ENCODE measurements at places on chromosomes 6 and 20.

DNA sequence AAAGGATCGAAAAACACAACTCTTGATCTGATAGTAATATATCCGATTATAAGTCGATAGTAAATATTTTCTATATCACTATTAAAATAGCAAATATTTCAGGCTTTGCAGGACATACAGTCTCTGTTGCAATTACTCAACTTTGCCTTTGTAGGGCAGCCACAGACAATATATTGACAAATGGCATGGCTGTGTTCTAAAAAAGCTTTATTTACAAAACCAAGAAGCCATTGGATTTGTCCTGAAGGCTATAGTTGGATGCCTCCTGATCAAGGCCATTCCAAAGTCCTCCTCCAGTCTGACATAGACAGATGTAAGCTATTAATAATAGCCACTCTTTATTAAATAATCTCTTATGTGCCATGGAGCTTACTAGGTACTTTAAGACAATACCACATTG lies 5.9 kb downstream of the OCSTAMP start:
- DNase-seq, result no peak

DNA sequence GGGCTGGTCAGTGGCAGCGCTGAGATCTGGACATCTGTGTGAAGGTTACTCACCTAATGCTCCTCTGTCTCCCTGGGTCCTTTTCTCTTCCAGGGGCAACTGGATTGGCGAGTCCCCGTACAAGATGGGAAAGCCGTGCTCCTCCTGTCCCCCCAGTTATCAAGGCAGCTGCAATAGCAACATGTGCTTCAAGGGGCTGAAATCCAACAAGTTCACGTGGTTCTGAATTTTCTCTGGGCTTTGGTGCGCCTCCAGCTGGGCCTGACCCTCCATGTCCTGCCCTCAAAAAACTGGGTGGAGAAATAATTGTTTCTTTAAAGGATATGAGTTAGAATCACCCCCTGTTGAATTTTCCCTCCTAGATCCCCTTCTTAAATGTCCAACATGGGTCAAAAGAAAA lies 4.9 kb upstream of the HNF4A start:
- DNase-seq, result no peak

- DNase-seq, result no peak
Observed at GRCh38 chr6:165821754-165822153, 158.7 kb upstream of the PDE10A start.

DNA sequence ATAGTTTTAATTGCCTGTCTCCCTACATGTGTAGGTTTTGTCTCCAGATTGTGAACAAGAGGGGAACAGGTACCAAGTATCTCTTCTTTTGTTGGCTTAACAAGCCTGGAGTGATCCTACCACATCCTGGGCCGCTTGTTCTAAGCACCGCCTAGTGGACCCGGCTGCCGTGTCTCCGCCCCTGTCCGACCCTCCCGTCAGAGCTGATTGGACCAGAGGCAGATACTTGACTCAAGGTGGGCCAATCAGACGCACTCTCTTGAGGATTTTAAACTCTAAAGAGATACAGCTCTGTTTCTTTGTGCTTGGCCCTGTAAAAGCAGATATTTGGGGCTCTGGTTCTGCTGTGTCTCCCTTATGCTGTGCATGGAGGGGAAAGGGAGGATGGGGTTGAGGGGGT lies 68.2 kb downstream of the PRDM1 start:
- peak; percentile 34 for DNase-seq

DNA sequence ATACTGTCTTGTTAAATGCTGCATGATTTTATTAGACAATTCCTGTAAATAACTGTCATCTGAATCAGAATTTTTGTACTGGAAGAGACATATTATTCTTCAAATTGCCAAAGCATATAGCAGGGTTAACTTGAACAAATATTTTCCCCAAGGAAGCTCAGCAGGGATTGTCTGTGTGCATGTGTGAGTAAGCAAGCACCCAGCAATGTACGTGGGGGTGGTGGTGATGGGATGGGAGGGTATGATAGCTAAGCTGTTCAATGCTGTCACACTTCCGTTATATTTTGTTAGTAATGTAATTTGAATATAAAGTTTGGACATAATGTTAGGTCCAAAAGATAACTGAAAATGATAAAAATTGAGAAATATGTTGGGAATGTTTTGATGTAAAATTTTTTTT lies 118.1 kb downstream of the MYB start:
- DNase-seq, result no peak

- no peak for DNase-seq
Observed at GRCh38 chr20:44424039-44424495, 51.6 kb upstream of the TTPAL start.

GRCh38 chr6:118869894-118870589 lies 23.9 kb upstream of the ASF1A start:
- DNase-seq, result no peak

DNA sequence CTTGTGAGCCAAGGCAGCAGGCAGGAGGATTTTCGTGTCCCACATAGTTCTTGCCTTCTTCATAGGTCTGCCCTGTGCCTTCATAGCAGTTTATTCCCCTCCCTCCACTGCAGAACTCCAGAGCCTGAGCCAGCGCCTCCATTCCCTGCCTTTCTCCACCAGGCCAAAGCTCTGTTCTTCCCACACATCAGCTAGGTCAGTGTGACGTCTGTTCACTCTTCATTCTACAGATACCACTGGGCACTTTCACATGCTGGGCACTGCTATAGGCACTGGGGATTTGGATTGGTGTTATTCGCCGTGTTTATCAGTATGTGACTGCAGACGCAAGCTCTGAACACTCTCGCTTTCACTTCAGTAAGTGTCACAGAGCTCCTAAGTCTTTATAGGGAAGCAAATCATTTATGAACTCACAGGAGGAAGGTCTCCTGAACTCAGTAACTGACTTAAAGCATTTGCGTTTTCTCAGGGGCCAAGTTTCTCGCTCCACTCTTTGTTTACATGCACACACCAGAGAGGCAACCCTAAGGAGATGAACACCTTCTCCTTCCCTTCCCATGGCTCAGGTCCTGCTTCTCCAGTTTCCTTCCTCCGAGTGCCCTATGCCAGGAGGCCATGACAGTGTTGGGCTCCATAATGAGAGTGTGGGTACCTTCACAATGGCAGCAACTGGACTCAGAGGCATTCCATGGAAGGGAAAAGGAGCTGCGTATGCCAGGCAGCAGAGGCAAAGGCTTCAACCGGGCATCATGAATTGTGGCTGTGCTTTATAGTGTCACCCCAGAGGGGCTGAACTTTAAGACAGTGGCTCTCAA lies 6.3 kb upstream of the APMAP start:
- DNase-seq, result peak; percentile 1

- no peak for DNase-seq
Observed at GRCh38 chr6:139152892-139153271, 18.0 kb downstream of the HECA start.

DNA sequence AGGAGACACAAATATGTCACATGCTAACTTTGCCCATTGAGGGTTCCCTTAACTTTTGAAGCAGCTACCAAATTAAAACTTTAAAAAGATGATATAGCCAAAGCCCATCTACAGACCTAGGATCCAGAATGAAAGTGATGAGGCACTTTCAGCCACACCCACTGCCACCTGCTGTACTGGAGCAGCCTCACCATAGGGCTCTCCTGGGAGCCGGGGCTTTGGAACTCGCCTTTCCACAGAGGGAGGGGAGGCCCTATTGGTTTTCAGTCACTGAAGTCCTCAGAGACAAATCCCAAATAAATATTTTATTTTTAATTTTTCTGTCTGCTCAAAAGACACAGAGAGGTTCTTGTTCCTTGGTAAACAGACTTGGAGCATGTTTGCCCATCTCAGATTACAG lies 238.1 kb upstream of the TAB2 start:
- DNase-seq, result no peak

DNA sequence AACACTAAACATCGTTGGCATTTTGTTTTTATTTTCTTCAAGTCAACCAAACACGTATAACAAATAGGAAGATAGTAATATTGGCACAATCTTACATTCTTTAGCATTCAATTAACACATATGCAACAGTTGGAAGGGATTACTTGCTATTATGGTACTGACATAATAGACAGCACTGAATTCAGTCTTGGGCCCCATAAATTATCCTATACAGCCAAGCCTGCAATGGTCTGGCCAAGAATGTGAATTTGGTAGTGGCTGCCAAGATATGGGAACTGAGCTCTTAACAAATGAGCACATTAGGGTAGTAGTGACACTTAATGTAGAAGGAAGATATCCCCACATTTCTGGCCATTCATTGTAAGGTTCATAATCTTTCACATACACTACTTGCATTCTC lies 44.8 kb upstream of the ARHGAP18 start:
- no peak for DNase-seq

- DNase-seq, result no peak
Observed at GRCh38 chr20:1663917-1664316, 6.3 kb upstream of the SIRPG start.

DNA sequence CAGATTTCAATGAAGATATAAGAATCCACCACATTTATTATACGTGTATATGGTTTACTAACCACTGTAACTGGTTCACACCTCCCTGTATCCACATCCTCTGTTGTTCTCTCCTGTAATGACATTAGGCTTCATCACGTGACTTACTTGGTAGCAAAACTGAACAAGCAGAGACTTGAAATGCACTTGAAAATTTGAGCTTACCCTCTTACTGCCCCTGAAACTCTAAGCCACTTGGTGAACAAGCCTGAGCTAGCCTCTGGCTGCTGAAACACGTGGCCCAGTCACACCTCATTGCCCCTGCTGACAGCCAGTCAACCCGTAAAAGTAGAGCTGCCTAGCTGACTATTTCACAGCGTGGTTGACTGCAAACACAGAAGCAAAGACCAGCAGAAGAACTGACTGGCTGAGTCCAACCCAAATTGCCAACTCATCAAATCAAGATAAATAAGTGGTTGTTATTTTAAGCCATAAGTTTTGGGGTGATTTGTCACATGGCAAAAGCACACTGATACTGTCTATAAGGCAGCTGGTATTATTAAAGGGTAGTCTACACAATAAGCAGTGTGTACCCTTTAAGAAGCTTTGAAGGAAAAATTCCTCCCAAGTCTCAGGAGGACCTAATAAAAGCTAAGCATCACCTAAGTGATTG lies 109.0 kb downstream of the RALGAPA2 start:
- peak; percentile 38 for DNase-seq

GRCh38 chr6:71289039-71289801 lies 609 bp downstream of the OGFRL1 start:
- peak; percentile 30 for DNase-seq

GRCh38 chr20:654417-654750 lies 1.4 kb upstream of the SRXN1 start:
- DNase-seq, result no peak

DNA sequence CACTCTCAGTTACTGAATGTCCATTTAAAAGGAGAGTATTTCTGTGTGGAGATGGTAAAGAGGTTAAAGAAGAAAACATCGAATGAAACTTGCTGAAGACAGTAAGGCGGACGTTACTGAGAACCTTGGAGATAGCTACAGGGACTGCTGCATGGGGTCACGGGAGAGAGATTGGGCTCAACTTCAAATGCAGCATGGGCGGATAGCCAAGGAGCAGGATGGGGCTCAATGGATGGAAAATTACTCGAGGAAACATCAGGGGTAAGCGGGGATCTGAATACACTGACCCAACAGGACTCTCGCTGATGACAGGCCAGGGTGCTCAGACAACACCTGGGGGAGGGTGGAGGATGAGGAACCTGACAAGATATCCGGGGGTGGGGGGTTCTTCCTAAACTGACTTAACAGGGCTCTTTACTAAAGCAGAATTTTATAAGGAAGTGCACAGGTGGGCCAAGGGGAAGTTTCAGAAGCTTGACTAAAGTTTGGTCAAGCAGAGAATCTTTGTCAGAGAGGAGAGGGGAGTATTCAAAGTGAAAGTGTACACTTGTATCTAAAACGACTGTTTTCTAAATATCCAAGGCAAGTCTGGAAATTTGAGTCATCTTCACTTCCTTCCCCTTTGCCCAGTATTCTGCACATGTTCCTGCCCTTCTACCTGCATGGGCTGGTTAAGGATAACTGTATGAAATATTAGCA lies 22.8 kb downstream of the ECT2L start:
- DNase-seq, result no peak

GRCh38 chr6:99743647-99744046 lies 137.0 kb downstream of the PRDM13 start:
- DNase-seq, result no peak
